Fibroblast of pulmonary artery (primary cell): ENCODE measurements at places on chromosomes 16 and 17.

- DNase-seq: no peak
These were observed 31.2 kb upstream of the AKTIP start for GRCh38 chr16:53534206-53534605.

DNA sequence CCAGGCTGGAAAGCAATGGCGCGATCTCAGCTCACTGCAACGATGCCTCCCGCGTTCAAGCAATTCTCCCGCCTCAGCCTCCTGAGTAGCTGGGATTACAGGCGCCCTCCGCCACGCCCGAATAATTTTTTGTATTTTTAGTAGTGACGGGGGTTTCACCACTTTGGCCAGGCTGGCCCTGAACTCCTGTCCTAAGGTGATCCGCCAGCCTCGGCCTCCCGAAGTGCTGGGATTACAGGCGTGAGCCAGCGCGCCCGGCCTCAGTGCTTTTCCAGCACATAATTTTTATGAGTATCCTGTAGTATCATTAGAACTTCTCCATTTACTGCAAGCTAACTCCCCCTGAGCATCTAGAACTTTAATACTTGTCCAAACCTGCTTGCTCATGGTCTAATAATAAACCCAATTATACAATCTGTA, 1.8 kb downstream of the UBE2G1 start:
- DNase-seq: no peak

DNA sequence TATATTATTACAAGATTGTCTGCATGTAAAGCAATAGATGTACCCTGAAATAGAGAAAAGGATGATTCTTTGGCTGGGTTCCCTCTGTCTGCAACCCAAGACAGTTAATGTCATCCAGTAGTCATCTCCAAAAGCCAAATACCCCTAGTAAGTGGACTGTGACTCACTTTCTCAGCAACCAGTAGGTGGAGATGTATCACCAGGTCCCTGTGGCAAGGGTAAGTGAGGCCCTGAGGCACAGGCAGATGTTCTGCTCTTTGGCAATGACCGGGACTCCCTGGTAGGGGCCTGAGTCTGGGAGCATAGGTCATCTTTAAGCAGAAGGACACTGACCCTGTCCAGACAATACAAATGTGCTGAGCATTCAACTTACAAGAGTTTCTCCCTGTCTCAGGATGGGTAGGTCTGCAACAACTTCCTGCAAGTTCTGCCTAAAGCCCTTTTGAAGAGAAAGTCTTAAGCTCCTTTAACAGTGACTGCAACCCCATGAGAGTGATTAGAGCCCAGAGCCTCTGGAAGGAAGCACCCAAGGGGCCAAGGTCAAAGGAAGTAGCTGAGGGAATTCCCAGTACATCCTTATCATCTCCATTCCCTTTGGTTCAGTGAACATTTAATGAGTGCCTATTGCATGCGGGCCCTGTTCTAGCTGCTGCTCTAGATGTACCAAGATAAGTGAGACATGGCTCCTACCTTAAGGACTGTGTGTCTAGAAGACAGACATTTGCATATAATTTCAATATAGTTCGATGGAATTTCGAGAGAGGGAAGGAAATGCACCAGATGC, 31.9 kb downstream of the PMP22 start:
- DNase-seq: peak; percentile 48

GRCh38 chr16:84044118-84044488, 1.5 kb upstream of the SLC38A8 start:
- DNase-seq: peak; percentile 40

DNA sequence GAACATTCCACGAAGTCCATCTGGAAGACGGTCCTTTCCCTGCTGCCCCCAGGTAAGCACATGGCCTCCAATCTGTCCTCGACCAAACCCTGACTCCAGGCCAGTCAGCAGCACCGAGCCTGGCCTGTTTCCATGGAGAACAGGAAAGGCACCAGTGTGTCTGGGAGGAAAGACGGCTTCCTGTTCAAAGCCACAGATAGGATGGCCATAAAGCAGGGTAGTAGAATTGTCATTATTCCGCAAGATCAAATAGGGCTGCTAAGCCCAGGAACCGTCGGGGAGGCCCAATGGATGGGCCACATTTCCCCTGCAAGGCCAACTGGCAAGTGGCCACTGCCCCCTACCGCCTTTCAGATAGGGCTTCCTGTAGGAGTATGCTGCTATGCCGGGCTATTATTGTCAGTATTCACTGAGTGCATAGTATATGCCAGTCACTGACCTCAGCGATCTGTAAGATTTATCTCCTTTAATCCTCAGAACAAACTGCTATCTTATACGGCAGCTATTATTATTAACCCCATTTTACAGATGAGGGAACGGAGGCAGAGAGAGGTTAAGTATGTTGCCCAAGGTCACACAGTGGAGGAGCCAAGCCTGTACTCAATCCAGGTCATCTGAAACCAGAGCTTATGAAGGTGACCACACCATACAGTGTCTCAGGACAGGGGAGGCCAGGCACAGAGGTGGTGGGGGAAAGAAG, 23.0 kb upstream of the PLCG2 start:
- DNase-seq: peak; percentile 50

- peak; percentile 98 for DNase-seq
These were observed at the start of gene RNF227 for GRCh38 chr17:7915611-7916384. TSS of gene RNF227 (minus strand) at chr17:7916289. CDS start at chr17:7916195, 94 bp downstream.

- DNase-seq: no peak
These were observed 161.5 kb upstream of the SALL1 start for GRCh38 chr16:51312363-51313150.

- no peak for DNase-seq
These were observed 32.6 kb upstream of the KIFC3 start for GRCh38 chr16:57834936-57835335.

- no peak for DNase-seq
These were observed 21.5 kb upstream of the G6PC1 start for GRCh38 chr17:42878924-42879595.

DNA sequence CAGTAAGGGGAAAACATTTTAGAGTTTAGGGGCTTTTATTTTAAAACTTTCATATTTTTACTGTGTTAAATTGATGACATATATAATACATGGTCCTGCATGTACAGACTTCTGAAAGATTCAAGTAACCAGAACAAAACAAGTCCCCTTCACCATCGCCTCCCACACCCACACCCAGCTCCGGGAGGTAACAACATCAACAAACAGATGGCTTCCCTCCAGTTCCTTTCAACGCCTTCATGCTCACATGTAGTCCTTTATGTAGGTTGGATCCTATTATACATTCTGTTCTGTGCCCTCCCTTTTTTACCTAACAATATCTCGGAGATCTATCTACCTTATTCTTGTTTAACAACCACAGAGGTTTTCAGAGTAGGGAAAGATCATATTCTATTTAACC, 30.5 kb downstream of the GINS3 start:
- peak; percentile 26 for DNase-seq

- peak; percentile 98 for DNase-seq
These were observed at the start of gene CWC25 for GRCh38 chr17:38824899-38825761. TSS of gene CWC25 (minus strand) at chr17:38825321. CDS start at chr17:38825183, 138 bp downstream.

GRCh38 chr17:3678095-3678820, 9.6 kb downstream of the EMC6 start:
- DNase-seq: no peak

DNA sequence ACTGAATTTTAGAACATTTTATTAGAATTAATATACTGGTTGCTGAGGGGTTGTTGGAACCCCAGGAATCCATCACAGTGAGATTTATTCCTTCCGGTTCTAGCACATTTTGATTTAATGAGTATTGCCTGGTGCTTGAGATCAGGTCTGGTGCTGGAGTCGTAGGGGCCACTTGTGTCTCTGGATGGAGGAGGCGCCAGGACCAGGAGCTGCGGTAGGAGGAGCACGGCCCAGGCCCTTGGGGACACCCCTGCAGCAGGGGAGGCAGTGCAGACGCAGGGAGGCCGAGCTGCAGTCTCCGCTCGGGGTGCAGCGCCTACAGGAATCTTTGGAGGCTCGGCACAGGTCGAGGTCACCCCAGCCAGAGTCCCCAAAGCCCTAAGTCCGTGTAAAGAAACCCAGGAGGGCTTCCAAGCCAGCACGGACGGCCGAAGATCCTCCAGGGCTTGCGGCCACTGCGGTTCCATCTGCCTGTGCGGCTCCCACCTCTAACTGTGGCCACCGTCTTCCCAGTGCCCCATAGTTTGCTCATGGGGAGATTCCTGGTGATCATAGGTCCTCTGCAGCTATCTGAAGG, 66.2 kb upstream of the CREBBP start:
- no peak for DNase-seq

GRCh38 chr17:39960524-39961041, 2.2 kb upstream of the GSDMA start:
- DNase-seq: no peak

DNA sequence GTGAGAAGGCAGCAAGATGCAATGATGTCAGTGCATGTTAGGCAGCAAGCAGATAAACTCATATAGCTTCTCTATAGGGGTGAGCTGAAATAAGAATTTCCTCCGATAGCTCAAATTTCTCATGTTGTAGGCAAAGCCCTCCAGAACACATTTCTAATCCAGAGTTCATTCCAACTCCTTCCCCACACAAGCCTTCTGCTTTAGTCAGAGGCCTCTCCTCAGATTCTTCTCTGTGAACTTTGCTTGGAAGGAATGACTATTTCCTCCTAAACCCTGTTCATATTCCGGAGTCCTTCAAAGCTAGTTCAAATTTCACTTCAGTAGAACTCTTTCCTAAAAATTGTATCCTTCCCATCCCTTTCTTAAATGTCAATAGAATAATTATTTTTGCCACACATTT, 144.8 kb downstream of the KCNJ2 start:
- DNase-seq: peak; percentile 7

- DNase-seq: no peak
These were observed 109.6 kb downstream of the CLEC16A start for GRCh38 chr16:11053916-11054460.

DNA sequence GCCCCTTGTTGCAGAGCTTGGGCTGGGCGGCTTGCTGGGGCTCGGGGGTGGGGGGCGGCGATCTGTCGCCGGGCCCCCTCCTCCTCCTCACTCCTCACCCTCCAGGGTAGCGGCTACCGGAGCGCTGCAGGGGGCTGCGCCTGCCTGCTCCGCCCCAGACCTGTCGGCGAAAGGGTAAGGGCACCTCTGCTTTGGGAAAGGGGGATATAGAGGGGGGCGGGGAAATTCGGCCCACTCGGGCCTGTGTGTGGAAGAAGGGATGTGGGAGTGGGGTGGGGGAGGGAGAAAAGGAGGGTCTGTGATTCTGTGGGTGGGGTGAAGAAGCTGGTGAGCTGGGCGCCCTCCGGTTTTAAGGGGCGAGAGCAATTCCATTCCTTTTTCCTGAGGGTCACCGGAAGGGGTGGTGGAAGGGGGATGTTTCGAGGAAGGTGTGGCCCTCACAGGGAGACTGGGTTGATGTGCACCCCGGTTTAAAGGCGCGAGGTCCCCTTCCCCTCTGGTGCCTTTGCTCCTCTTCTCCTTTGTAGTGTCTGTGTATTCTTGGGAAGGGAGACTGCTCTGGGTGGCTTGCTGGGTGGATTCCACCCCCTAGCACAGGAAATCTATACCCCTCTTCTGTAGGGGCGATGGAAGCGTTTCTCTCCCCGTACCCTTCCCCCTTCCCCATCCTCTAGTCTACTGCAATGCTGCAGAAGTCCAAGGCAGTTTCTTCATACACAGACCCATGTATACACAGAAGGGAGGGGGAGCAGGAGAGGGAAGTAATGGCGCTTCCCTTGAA, 878 bp downstream of the TAOK1 start:
- DNase-seq: peak; percentile 49

GRCh38 chr16:77435272-77435820, 512 bp upstream of the ADAMTS18 start:
- no peak for DNase-seq

- DNase-seq: peak; percentile 41
These were observed 26.4 kb downstream of the TMEM235 start for GRCh38 chr17:78257810-78258322.

- no peak for DNase-seq
These were observed 2.0 kb downstream of the PPP1R9B start for GRCh38 chr17:50148226-50149090.

- no peak for DNase-seq
These were observed 255.5 kb downstream of the XYLT1 start for GRCh38 chr16:17215306-17215705.

DNA sequence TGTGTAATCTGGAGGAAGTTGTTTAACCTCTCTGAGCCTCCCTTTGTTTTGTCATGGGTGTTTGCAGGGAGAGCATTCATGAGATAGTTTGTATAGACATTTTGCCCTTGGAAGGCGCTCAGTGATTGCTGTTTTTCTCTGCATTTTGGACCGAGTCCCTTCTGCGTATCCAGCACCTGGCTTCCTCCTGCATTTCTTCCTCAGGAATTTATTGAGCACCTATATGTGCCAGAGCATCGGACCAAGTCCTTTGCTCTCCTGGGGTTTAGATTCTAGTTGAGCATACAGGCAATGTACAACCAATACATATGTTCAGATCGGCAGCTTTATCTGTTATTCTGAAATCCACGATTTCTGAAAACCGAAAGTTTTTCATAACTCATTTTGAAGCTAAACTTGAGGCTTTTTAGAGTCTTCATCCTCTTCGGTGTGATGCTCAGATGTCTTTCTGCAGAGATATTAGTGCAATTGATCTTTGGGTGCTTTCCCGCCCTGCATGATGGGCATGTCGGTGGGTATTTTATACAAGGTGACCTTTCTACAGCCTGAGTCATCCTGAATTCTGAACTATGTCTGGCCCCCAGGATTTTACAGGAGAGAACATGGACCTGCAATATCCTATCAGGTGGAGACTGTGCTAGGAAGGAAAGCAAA, 4.1 kb downstream of the IL4R start:
- peak; percentile 44 for DNase-seq

DNA sequence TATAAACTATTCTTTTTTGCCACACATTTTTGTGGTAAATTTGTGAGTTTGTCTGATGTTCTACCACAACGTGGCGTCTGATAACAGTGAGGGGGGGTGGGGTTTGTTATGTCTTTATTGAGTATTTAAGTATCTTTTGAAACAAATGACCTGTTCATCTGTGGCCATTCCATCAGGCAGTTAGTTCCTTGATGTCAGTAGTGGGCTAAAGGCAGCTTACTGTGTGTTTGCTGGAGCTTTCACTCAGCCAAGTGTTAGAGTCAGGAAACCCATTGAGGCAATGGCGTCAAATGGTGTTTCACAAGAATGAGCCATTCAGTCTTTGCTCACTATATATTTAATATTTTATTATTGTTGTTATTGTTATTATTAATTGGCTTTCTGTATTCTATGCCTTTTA, 28.0 kb downstream of the NQO1 start:
- DNase-seq: no peak

DNA sequence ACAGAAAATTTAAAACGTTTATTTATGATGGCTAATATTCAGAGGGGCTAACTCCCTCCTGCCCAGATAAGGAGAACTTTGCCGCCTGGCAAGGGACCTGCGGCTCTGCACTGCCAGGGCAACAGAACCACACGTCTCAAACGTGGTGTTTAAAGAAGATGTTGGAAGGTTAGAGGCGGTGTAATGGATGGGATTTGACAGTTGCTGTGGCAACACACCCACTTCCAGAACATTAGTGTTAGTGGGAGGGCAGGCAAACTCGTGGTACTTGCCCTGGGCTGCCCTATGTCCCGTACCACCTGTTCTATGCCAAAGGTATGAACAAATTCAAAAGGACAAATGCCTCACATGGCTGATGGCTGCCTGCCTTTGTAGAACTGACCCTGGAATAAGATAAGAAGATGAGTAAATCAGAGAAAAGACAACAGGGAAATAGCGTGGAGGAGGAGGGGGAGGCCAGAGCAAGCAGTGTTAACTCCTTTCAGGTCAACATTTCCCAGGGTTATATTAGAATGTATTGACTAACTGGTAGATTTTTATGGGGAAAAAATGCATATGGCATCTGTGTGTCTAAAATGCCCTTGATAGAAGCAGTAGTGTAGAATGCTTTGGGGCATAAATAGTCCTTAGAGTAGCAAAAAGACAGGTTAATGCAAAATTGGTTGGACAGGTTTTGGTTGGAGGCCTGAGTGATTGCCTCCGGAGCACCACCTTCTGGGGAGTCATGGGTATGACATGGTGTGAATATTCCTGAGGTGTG, 30.8 kb downstream of the HLF start:
- peak; percentile 66 for DNase-seq
